Sciatic nerve (tissue), 2 donors: ENCODE measurements at places on chromosomes 7 and 10. TPM values are rescaled to one million over a fixed set of nuclear protein-coding genes. Genes with fewer than 3 reads are reported as not detected.

- DNase-seq = peak; percentile 3
Measured at GRCh38 chr10:86305521-86305920, 61.1 kb downstream of the GRID1 start.

SLC26A5 gene
- 0.71 TPM for total RNA-seq

BMPER gene
- total RNA-seq = 18.8 TPM

FIGNL1 gene
- total RNA-seq = 8.5 TPM

DNA sequence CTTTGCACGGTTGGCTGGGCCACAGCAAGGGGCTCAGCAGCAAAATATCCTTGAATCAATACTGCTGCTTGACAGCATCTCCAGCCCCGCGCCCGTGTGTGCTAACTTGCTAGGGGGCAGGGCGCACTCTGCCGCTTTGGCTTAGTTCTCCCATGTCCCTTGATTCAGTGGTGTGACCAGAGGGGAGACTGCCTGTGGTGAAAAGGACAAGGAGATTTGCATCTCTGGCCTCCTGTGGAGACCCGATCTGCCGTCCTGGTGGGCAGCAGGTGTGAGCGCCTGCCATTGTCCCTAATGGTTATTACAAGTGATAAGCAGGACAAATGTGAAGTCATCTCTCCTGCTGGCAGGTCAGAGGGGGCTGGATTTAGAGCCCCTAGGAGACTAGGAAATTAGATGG, 500.2 kb upstream of the GALNT17 start:
- no peak for DNase-seq

- DNase-seq = no peak
Measured at GRCh38 chr7:81776948-81777630, 7.2 kb upstream of the HGF start.

GRCh38 chr10:128144547-128144946, 18.3 kb upstream of the MKI67 start:
- DNase-seq = no peak

IFIT1B gene
- 6.3 TPM for total RNA-seq

DNA sequence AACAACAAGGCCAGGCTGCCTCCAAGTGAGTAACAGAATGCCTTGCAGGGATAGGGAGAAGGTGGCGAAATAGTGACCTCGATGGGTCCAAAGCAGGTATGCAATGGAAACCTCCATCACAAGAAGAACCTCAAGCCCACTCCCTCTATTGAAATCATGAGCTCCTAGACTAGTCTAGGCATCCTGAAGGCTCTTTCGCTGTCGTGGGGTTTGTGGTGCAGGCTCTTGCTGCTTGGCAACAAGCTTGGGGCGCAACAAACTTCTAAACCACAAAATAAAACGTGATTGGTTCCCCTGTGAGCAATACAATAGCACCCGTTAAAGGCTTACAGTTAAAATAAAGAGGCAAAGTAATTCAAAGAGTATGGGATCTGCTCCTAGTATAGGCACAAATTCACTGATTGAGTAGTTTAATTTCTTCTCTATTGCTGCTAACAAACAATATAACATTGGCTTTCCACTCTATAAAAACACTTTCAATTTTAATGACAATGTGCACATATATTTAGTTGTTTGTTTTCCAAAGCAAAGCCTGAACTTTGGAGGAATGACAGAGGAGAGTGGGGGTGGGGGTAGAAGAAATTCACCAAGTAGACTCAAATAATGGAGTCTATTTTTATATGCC, 64.1 kb downstream of the C10orf67 start:
- DNase-seq = no peak

GRCh38 chr7:131949659-131950058, 393.2 kb upstream of the PODXL start:
- no peak for DNase-seq

ATXN7L1 gene
- total RNA-seq = 22.3 TPM

DNA sequence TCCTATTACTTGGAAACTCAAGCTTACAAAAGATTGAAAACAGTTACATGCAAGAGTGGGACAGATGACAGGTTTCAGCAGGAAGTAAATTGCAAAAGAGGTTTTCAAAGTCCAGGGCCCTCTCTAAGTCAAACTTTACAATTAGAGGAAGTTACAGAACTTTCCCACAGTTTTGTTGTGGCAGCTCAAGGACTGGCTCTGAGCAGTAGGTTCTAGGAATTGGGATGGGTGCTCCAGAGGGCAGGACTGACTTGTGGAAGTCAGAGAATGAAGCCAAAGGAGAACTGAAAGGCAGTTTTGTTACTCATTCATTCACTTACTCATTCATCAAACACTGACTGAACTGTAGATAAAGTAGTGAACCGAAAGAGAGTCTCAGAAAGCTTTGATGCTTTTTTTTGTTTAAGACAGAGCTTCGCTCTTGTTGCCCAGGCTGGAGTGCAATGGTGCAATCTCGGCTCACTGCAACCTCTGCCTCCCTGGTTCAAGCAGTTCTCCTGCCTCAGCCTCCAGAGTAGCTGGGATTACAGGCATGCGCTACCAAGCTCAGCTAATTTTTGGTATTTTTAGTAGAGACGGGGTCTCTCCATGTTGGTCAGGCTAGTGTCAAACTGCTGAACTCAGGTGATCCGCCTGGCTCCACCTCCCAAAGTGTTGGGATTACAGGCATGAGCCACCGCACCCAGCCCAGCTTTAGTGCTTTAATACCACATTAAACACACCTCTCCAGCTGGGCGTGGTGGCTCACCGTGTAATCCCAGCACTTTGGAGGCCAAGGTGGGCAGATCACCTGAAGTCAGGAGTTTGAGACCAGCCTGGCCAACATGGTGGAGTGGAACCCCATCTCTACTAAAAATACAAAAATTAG, 66.8 kb upstream of the CCNJ start:
- no peak for DNase-seq

GRCh38 chr10:12797471-12798262, 203.8 kb downstream of the CCDC3 start:
- no peak for DNase-seq

SGCE gene
- 132 TPM for total RNA-seq

- no peak for DNase-seq
Measured at GRCh38 chr7:151800391-151800790, 76.5 kb downstream of the PRKAG2 start.

ARMC3 gene
- 0.18 TPM for total RNA-seq

DNA sequence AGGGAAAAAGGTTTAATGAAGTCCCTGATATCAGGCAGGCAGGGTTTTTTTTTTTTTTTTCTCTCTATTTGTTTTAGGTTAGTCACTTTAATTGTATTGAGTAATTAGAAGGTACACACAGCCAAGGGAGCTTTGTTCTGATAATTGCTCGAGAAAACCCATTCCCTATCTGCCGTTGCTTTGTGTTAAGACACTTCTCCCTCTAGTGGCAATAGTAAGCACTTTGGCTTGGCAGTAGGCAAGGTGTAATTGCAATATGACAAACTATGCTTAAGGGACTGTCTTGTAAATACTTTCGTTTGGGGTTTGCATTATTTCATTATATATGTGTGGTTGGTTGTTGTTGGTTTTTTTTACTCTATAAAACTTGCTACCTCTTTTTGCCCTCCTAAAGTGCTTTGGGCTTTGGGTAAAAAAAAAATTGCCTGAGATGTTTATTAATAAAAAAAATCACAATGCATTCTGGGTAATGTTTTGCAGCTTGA, 113.4 kb downstream of the BTRC start:
- no peak for DNase-seq

GRCh38 chr10:45417746-45418145, 43.7 kb downstream of the ALOX5 start:
- DNase-seq = no peak

DNA sequence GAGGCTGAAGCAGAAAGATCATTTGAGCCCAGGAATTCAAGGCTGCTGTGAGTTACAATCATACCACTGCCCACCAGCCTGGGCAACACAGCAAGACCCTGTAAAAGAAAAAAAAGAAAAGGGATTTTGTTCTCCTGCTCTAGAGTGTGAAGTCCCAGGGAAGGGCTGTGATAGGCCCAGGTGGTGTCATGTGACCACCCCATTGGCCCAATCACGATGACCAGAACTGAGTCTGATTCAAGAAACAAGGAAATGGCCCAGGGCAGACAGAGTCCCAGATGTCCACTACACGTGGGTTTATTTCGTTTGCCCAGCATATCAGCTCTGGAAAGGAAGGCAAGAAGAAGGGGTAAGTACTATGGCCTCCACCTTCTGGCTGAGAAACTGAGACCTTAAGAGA, 81.3 kb upstream of the CUX1 start:
- DNase-seq = no peak

FZD8 gene
- total RNA-seq = 43.5 TPM

FGFR2 gene
- 10.8 TPM for total RNA-seq

GRCh38 chr10:1061930-1062774, 6.0 kb downstream of the WDR37 start:
- DNase-seq = no peak

DNA sequence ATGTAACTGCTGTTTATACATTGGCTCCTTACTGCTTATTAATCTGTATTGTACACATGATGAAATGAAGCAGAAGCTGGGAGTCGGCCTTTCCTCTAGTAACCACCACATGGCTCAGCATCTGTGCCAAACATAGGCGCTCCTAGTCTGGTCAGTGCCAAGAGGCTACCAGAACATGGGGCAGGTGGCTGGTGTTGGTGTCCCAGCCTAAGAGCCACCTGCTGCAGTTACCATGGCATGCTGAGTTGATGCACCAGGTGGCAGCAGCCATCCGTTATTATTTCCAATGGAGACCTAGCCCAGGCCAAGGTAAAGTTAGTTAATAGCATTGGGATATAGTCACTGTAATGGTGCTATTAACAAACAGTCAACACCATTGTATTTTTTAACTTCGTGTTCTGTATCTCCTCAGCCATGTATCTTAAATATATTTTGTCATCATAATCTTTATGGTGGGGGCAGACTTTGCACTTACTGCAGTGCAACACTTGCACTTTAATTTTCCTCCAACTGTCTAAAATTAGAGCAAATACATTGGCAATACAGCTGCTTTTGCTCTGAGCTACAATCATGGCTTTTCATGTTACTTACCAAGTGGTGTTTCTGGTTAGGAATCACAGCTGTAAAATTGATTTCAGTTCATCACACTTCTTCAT, 33.1 kb downstream of the HBP1 start:
- no peak for DNase-seq

FAM131B gene
- 2.6 TPM for total RNA-seq

DNA sequence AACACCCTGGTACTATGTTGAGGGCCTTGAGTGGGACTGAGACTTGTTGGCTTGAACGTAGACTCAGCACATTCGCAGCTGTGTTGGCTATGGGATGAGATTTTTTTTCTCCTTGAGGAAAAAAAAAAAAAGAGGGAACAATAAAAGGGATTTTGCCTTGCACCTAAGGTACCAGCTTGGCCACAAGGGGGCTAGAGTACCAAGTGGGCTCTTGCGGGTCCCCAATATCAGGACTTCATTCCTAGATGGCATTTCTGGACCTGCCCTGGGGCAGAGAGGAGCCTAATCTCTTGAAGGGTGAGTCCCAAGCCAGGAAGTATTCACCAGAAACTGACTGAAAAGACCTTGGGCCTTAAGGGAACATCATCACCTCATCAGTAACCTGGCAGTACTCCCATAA, 1083.6 kb upstream of the PHF14 start:
- no peak for DNase-seq

DNA sequence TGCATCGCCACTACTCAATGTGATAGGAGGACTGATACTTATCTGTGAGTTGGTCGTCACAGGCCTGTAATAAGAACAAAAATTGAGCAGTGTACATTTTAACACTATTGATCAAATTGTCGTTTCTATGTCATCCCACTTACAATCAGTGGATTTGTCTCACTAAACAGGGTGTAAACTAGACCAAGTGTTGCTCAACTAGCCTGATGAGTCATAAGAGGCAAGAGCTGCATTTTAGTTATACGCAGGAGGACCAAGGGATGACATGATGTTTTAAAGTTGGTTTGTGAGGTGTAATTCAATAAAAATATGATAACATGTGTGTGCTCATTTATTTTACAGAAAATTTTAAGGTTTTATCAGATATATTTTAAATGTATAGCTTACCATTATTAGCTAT, 1239.2 kb downstream of the REEP3 start:
- DNase-seq = no peak

GRCh38 chr7:69840248-69840647, 242.0 kb downstream of the AUTS2 start:
- DNase-seq = no peak

DNA sequence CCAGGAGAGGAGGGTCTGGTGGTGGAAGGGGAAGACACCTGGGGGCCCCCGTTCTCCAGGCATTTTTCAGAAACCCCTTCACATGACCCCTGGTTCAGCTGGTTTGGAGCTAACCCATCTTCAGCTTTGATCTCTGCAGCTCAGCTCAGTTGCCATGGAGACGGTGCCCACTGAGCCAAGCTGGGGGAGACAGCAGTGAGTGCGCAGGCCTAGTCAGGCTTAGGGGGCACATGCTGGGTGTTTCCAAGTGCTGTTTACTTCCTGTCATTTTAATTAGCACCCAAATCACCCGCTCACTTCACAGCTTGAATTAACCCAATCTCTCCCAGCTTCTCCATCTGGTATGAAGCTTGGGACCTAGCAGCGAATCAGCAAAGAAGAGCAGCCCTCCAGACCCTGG, 9.0 kb downstream of the SPOCK2 start:
- no peak for DNase-seq

ABCB1 gene
- total RNA-seq = 21.0 TPM

- no peak for DNase-seq
Measured at GRCh38 chr10:10526846-10527245, 490.8 kb upstream of the CELF2 start.

DNA sequence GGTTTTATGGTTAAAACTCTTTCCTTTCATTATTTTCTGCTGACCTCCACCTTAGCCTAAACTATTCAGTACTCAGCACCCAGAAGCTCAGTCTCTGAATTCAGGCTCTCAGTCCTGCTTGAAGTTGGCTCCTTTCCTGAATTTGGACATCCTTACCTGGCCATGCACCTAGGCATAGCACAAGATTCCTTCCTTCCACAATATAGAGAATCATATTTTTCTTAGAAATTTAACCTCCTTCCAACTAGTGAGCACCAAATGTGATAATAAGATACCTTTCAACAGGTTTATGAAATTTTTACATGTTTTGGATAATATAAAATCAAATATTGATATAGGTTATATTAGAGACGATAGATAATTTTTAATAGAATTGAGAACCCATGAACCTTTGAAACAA, 905.6 kb upstream of the GHITM start:
- no peak for DNase-seq

BLNK gene
- total RNA-seq = 13.1 TPM

CPED1 gene
- 41.9 TPM for total RNA-seq

DGKB gene
- total RNA-seq = 3.6 TPM
